SK-N-SH (cell line): ENCODE measurements at places on chromosomes 7 and 10. TPM values are rescaled to one million over a fixed set of nuclear protein-coding genes. Genes with fewer than 3 reads are reported as not detected.

DNA sequence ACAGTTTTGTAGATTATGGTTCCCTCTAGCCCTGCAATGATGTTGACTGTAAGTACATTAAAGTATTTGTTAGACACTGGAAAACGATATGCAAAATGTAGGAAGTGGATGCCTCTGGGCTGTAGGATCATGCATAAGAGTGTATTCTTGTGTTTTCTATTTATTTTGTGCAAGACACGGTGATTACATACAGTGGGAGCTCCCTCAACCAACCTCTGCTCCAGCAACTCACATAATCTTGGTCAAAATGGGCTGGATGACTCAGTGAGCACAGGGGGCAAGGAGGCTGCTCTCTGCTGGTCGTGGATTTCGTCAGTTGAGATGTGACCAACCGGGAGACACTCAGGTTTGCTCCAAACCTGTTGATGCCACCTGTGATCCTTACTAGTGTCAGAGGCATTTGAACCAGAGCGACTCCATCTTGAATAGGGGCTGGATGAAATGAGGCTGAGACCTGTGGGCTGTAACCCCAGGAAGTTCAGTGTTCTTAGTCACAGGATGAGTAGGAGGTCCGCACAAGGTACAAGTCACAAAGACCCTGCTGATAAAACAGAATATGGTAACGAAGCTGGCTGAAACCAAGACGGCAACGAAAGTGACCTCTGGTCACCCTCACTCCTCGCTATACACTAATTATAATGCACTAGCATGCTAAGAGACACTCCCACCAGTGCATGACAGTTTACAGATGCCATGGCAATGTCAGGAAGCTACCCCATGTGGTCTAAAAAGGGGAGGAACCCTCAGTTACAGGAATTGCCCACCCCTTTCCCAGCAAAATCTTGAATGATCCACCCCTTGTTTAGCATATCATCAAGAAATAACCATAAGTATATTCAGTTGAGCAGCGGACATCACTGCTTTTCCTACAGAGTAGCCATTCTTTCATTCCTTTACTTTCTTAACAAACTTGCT, 56.4 kb upstream of the FAM20C start:
- H3K4me3 ChIP-seq: no peak overlapping the region
- H3K27me3 ChIP-seq: peaks cover 12% of the 10 kb centered on the region
- H3K4me1 ChIP-seq: no peaks in the 10 kb centered on the region; the same call in 1 of the 2 replicates
- H3K36me3 ChIP-seq: no peaks in the 10 kb centered on the region
- DNase-seq: no peak
- H3K27ac ChIP-seq: no peak overlapping the region

The STK31 gene
- polyA plus RNA-seq: 0.02 and 0.05 TPM in 2 replicates

DNA sequence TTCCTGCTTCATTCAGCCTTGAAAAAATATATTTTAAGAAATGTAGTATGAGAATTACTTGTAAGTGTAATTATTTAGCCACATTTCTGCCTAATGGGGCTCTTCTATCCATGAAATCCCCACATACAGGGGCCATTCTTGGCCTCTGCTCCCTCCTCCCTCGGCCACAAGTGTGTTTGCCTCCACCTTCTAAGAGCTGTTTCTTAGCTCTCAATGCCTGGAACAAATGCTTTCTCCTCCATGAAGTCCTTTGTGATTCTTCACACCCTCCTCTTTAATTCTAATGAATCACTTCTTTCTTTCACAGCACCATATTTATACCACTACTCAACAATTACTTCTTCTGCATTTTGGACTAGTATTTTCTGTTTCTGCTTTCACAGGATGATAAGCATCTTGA, 88.8 kb upstream of the BET1 start:
- H3K27ac ChIP-seq: no peak overlapping the region
- no peaks in the 10 kb centered on the region for H3K36me3 ChIP-seq
- H3K4me3 ChIP-seq: no peak overlapping the region
- no peaks in the 10 kb centered on the region for H3K27me3 ChIP-seq
- H3K4me1 ChIP-seq: peaks cover 16% of the 10 kb centered on the region
- no peak for DNase-seq

The INA gene
- 4.8 and 5.4 TPM in 2 replicates for polyA plus RNA-seq

The RELN gene
- polyA plus RNA-seq: 0.02 and 0.06 TPM in 2 replicates

- no peaks in the 10 kb centered on the region for H3K27me3 ChIP-seq
- H3K36me3 ChIP-seq: no peaks in the 10 kb centered on the region
- no peak overlapping the region for H3K27ac ChIP-seq
- no peaks in the 10 kb centered on the region for H3K4me1 ChIP-seq
- no peak for DNase-seq
Observed at GRCh38 chr7:26959290-26959689, 94.9 kb upstream of the SKAP2 start.

The ITIH2 gene
- not detected in 2 replicates for polyA plus RNA-seq

The PON1 gene
- polyA plus RNA-seq: not detected in 2 replicates

DNA sequence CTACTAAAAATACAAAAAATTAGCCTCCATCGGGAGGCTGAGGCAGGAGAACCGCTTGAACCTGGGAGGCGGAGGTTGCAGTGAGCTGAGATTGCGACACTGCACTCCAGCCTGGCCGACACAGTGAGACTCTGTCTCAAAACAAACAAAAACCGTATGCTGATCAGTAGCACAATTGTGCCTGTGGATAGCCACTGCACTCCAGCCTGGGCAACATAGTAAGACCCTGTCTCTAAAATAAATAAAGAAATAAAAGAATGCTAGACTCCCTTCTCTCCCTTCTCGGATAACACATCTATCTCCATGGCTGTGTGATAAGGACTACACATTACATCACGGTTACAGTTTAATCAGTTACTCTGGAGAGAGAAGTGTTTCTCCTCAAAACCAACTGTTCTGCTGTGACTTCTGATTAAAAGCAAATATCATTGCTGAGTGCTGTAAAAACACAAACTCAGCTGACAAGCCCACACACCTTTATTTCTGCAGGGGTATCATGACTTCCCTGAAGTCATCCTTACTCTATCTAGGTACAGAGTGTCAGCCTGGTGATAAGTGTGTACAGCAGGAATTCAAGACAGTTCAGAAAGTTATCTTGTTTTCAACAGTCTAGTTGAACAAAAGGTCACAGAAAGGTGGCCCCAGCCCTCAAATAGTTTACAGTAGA, 5.3 kb upstream of the ARHGAP19 start:
- no peak overlapping the region for H3K4me3 ChIP-seq
- no peak for DNase-seq
- no peaks in the 10 kb centered on the region for H3K4me1 ChIP-seq

GRCh38 chr10:70714951-70715350, 42.6 kb downstream of the ADAMTS14 start:
- H3K4me1 ChIP-seq: no peaks in the 10 kb centered on the region
- H3K4me3 ChIP-seq: no peak overlapping the region
- H3K27me3 ChIP-seq: no peaks in the 10 kb centered on the region
- no peak for DNase-seq
- no peak overlapping the region for H3K27ac ChIP-seq

- no peak for DNase-seq
- H3K27me3 ChIP-seq: no peaks in the 10 kb centered on the region
- no peaks in the 10 kb centered on the region for H3K36me3 ChIP-seq
- peaks cover 35% of the 10 kb centered on the region for H3K4me1 ChIP-seq
Observed at GRCh38 chr10:73588656-73589055, 2.5 kb downstream of the USP54 start.

The CYP26A1 gene
- polyA plus RNA-seq: not detected in 2 replicates

GRCh38 chr7:155489862-155490696, 32.1 kb downstream of the EN2 start:
- no peak overlapping the region for H3K27ac ChIP-seq
- no peaks in the 10 kb centered on the region for H3K4me1 ChIP-seq
- peak overlapping the region; percentile 26; the same call in 1 of the 2 replicates for H3K4me3 ChIP-seq

The NPC1L1 gene
- polyA plus RNA-seq: 0.03 TPM in 1 of 2 replicates, not detected in the other

The ITGB8 gene
- 0.62 and 0.99 TPM in 2 replicates for polyA plus RNA-seq

DNA sequence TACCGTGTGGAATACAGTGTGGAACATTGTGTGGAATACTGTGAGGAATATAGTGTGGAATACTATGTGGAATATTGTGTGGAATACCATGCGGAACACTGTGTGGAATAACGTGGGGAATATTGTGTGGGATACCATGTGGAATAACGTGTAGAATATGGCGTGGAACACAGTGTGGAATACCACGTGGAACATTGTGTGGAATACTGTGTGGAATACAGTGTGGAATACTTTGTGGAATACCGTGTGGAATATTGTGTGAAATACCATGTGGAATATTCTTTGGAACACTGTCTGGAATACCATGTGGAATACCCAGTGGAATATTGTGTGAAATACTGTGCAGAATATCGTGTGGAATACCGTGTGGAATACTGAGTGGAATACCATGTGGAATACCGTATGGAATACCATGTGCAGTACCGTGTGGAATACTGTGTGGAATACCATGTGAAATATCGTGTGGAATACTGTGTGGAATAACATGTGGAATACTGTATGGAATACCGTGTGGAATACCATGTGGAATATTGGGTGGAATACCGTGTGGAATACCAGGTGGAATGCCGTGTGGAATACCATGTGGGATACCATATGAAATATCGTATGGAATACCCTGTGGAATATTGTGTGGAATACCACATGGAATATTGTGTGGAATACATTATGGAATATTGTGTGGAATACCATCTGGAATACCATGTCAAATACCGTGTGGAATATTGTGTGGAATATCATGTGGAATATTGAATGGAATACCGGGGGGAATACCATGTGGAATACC, 133.1 kb upstream of the CHST15 start:
- no peak for DNase-seq
- H3K36me3 ChIP-seq: no peaks in the 10 kb centered on the region
- no peaks in the 10 kb centered on the region for H3K4me1 ChIP-seq
- H3K27me3 ChIP-seq: no peaks in the 10 kb centered on the region

- H3K4me1 ChIP-seq: no peaks in the 10 kb centered on the region
- no peaks in the 10 kb centered on the region for H3K36me3 ChIP-seq
- DNase-seq: no peak
- no peak overlapping the region for H3K4me3 ChIP-seq
- H3K27me3 ChIP-seq: no peaks in the 10 kb centered on the region
Observed at GRCh38 chr7:927031-927671, 27.3 kb downstream of the ADAP1 start.

DNA sequence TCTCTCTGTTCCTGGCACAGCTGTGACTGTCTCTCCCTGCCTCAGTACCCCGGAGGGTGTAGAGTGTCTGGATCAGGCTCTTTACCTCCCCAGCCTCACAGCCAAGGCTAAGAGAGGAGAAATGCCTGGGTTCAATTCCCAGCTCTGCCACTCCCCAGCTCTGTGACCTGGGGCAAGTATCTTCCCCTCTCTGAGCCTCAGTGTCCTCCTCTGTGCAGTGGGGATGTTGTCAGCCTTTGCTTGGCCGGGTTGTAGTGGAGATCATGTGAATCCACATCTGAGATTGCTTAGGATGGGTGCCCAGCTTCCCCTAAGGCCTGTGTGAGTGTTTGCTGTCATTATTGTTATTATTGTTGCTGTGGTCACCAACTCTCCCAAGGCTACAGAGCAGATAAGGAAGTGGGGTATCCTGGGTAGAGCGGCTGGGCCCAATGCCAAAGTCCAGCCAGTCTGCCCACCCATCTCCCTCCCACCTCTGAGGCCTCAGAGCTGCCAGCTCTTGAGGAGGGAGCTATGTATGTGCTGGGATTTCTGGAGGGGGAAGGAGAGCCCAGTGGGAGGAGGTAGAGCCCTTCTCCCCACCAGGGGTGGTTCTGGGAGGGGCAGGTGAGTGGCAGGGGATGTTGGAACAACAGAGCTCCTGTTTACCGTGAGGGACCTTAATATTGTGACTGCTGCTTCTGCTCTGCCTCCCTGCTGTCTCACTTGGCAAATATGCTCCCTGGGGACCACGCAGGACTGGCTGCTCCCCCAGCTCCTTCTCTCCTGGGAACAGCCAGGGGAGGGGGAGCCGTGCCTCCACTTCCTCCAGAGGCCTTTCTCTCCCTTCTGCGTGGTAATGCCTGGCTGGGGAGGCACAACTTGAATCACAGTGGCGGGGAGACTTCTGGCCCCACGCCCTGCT, 170.5 kb downstream of the RPS24 start:
- no peaks in the 10 kb centered on the region for H3K27me3 ChIP-seq
- H3K36me3 ChIP-seq: no peaks in the 10 kb centered on the region
- no peak overlapping the region for H3K4me3 ChIP-seq
- H3K4me1 ChIP-seq: peaks cover 17% of the 10 kb centered on the region
- DNase-seq: peak; percentile 87

- no peak overlapping the region for H3K4me3 ChIP-seq
- no peaks in the 10 kb centered on the region for H3K27me3 ChIP-seq
- DNase-seq: no peak
- H3K36me3 ChIP-seq: no peaks in the 10 kb centered on the region
Observed at GRCh38 chr10:8665322-8665721, 610.8 kb downstream of the GATA3 start.

The SPDYE2 gene
- not detected in 2 replicates for polyA plus RNA-seq

The SLC13A1 gene
- polyA plus RNA-seq: not detected in 2 replicates

DNA sequence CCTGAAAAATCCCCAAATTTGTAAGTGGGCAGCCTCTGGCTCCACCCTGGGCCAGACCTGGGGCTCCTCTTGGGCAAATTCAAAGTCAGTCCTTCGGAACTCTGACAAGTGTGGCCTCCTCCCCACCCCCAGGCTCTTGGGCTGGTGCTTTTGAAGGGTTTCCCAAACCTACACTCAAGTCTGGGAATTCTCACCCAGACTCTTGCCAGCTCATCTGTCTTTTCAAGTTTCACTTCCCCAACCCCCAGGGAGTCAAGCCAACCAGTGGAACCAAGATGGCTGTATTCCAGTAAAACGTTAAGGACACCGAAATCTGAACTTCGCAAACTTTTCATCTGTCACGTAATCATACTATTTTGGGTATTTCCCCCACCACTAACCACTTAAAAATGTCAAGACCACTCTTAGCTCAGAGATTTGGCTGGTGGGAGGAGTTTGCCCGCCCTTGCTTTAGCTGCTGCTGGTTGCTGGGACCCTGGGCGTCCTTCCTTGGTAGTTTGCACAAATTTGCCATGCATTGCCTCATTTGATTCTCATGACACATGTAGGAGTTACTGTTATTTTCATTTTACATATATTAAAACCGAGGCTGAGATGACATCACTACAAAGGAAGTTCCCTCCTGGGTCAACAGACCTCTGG, 1.7 kb upstream of the MYO1G start:
- peaks cover 13% of the 10 kb centered on the region; the same call in 1 of the 2 replicates for H3K4me1 ChIP-seq
- no peak overlapping the region for H3K27ac ChIP-seq
- H3K4me3 ChIP-seq: no peak overlapping the region
- no peak for DNase-seq
- H3K36me3 ChIP-seq: peaks cover 50% of the 10 kb centered on the region

GRCh38 chr7:43824963-43825362, 44.4 kb downstream of the MRPS24 start:
- no peaks in the 10 kb centered on the region for H3K36me3 ChIP-seq
- no peak overlapping the region for H3K4me3 ChIP-seq
- DNase-seq: no peak
- H3K27ac ChIP-seq: no peak overlapping the region
- no peaks in the 10 kb centered on the region; the same call in 1 of the 2 replicates for H3K4me1 ChIP-seq

The FGL2 gene
- not detected in 2 replicates for polyA plus RNA-seq

The CFAP58 gene
- 0.38 and 0.47 TPM in 2 replicates for polyA plus RNA-seq

DNA sequence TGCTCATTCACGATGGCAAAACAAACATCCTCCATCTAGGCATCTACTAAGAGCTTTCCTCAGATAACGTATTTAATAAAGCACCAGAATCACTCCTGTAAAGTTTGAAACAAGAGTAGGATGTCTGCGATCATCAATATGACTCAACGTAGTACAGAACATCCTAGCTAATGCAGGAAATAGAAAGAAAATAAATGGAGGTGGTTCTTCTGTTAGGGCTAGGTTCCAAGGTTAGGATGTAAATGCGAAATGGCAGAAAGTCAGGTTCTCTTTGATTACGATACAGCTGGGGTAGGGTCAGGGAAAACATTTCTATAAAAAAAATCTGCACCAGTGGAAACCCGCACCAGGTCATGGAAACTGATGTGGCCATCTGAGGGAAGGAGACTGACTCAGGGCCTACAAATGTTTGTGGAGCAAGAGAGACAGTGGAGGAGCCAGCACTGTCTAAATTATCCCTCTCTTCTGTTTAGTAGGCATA, 29.1 kb downstream of the CCDC6 start:
- no peak overlapping the region; the same call in 1 of the 2 replicates for H3K27ac ChIP-seq
- DNase-seq: no peak
- no peaks in the 10 kb centered on the region for H3K27me3 ChIP-seq
- H3K4me3 ChIP-seq: no peak overlapping the region
- H3K36me3 ChIP-seq: no peaks in the 10 kb centered on the region
